NCI-H1436 treated with DMSO at 0.1 percent for 48 hours (cell line): ENCODE measurements at places on chromosomes 12 and 14.

GRCh38 chr14:53824061-53824460 is 132.6 kb downstream of the BMP4 start:
- DNase-seq, result no peak

GRCh38 chr14:50797250-50798047 is 33.5 kb downstream of the NIN start:
- DNase-seq, result no peak

DNA sequence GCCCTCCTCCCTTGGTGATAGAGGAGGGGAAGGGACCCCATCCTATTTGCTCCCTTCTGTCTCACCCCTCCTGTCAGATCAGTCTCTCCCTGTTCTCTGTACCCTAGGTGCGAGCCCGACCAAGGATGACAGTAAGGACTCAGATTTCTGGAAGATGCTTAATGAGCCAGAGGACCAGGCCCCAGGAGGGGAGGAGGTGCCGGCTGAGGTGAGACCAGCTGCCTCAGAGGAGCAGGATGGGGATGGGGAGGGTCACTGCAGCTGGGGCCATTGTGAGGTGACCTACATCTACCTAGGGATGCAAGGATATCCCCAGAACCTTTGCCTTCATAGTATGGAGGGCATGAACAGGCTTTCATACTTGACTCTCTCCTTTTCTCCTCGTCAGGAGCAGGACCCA is 22.2 kb downstream of the AGAP2 start:
- DNase-seq, result no peak

GRCh38 chr14:61474015-61474414 is 152.6 kb downstream of the PRKCH start:
- no peak for DNase-seq

DNA sequence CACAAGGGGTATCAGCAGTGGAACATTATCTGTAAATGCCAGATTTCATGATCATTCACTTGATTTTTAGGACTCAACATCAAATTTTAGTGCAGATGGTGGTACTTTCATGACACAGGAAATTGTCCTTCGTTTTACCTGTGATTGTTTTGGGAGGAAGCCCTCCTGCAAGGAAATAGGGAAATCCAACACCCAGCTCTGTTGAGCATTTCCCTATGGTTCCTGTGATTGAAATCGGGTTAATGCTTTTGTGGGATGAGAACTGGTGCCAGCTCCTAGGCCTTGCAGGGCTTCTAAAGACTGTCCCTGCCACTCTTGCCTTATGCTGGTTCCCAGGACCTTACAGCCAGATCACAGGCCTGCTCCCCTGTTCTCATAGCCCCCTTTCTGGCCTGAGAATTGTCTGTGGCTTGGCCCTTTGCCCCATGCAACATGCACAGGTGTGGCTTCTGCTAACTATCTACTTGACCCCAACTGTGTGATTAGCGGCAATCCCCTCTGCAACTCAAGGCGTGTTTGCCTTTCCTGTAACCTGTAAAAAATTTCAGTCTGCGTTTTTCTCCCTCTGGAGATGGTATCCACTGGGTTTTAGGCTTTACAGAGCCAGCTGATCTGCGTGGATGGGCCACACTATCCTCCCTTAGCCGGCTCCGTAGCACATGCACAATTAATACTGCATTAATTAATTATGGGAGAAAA is 112.5 kb downstream of the ETV6 start:
- no peak for DNase-seq

GRCh38 chr12:117685110-117685926 is 283.5 kb downstream of the KSR2 start:
- no peak for DNase-seq

DNA sequence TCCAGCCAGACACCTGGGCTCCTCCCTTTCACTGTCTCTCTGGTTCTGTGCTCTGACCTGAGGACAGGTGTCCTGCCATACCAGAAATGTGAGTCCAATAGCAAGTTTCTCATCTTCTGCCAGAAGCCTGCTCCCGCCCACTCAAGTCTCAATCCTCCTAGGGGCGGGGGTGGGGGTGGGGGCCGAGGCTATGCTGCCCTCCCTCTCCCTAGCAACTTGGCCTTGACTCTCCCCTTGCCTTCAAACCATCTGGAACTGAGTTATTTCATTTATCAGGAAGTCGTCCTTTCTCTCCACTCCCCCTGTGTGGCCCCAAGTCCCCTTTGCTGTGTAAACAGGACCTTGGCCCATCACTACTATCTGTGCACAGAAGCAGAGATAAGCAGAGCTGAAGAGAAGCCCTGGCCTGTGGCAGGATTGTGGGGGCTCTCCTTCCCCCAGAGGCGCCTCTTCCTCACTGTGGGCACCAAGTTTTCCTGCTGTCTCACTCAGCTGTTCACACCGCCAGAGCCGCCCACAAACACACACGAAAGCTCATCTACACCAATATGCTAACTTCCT is 117.1 kb downstream of the DPF3 start:
- DNase-seq, result no peak

GRCh38 chr14:21352587-21352986 is 31.2 kb downstream of the SUPT16H start:
- DNase-seq, result no peak
